Placental pericyte (primary cell): ENCODE measurements at places on chromosomes 6 and 20. TPM values are rescaled to one million over a fixed set of nuclear protein-coding genes. Genes with fewer than 3 reads are reported as not detected.

The DZANK1 gene
- total RNA-seq: 1.3 and 1.7 TPM in 2 replicates

The ZSWIM1 gene
- 8.1 and 14.0 TPM in 2 replicates for total RNA-seq

The TINAG gene
- total RNA-seq: not detected in 2 replicates

The BEND6 gene
- total RNA-seq: 2.8 and 6.9 TPM in 2 replicates

The CDH4 gene
- 0.14 and 2.0 TPM in 2 replicates for total RNA-seq

The DNAAF9 gene
- 15.3 and 16.6 TPM in 2 replicates for total RNA-seq

The BPHL gene
- 7.2 and 15.6 TPM in 2 replicates for total RNA-seq
